ENCODE measurements at places on chromosomes 4 and X. TPM values are rescaled to one million over a fixed set of nuclear protein-coding genes. Genes with fewer than 3 reads are reported as not detected.

DNA sequence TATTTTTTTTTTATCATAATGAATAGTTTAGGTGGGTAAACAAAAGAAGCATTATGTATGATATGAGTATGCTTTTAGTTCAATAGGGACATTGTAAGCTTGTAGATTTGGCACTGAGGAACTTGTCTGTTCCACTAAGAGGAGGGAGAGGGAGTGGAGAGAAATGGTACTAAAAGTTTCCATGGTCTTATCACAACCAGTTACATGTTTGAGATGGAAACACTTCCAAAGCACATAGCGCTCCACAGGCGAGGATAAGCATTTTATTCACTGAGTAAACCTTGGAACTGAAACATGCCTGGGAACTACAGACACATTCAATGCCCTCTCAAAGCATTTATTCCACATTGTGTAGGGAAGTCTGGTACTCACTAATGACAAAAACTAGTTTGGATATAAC, 15.5 kb downstream of the MYOZ2 start:
- H3K36me3 ChIP-seq: no peaks in the 10 kb centered on the region
- H3K4me1 ChIP-seq: no peaks in the 10 kb centered on the region

DNA sequence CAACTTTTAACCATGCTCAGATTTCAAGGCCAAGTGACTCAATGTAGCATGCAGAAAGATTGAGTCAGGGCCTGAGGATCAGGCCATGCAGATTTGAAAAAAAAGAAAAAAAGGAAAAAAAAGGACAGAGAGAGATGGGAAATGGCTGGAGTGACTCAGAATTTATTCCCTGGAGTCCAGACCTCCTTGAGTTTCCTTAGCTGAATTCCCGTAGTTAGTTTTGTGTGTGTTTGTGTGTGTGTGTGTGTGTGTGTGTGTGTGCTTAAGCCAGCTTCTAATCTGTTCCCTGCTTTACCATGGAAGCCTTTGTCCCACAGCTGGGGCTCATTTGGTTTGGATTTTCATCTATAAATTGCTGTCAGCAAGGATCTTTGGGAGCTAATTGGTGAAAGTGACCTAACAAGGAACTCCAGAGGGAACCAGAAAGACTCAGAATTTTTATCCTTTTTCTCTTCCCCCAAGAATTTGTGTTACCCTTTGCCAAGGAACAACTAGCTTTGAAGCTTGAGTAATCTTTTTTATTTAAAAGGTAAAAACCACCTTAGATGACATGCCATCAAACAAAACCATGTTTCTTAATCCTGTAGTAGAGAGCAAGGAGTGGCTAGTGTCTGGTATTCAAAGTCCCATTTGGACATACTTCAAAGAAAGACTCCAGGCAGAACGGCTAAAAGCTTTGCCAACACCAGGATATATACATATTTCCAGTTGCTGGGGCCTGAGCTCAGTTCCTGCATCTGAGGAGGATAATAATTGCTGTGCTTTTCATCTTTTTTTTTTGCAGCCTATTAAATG, 109.0 kb upstream of the DDIT4L start:
- H3K4me1 ChIP-seq: no peaks in the 10 kb centered on the region
- H3K27ac ChIP-seq: no peak overlapping the region
- DNase-seq: no peak

MGARP gene
- total RNA-seq: not detected

PDE6B gene
- total RNA-seq: not detected

DNA sequence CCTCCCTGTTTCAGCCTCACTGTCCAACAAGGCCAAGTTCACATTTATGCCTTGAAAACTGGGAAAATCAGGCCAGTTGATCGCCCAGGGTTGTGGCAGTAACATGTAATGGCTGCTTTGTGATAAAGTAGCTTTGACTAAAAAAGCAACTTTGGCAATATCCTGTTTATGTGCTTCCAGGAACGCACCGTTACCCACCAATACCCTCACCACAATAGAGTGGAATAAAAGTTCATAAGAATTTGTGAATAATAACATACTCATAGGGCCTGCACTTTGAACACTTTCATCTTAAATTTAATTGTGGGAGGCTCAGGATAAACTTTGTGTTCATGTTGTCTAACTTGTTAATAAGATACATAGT, 80.7 kb upstream of the MAML3 start:
- no peaks in the 10 kb centered on the region for H3K27me3 ChIP-seq
- H3K4me3 ChIP-seq: no peak overlapping the region
- no peaks in the 10 kb centered on the region for H3K36me3 ChIP-seq
- DNase-seq: no peak
- peaks cover 13% of the 10 kb centered on the region for H3K4me1 ChIP-seq

- DNase-seq: no peak
- H3K4me3 ChIP-seq: peak overlapping the region; percentile 97
- H3K27ac ChIP-seq: peak overlapping the region; percentile 94
- H3K36me3 ChIP-seq: peaks cover 50% of the 10 kb centered on the region
- H3K4me1 ChIP-seq: peaks cover 16% of the 10 kb centered on the region
Measured at GRCh38 chrX:48910926-48911411, 477 bp downstream of the SLC35A2 start.

ARHGAP10 gene
- 6.1 TPM for total RNA-seq

DNA sequence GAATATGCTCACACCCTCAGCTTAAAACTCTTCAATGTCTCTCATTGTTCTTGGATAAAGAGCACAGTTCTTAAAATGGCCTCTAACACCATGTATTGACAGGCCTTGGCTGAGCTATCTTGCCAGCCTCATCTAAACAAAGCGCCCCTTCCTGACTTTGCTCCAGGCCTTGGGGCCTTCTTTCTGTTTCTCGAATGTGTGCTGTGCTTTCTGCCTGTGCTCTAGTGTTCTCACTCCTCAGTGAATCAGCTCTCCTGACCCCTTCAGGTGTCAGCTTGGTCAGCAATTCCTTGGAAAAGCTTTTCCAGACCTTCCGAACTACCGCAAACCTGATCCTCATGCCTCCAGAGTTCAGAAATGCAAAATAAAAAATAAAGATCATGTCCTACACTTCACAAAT, 346.3 kb upstream of the FSTL5 start:
- H3K4me3 ChIP-seq: no peak overlapping the region
- no peak for DNase-seq
- H3K36me3 ChIP-seq: no peaks in the 10 kb centered on the region
- no peaks in the 10 kb centered on the region for H3K27me3 ChIP-seq
- no peak overlapping the region for H3K27ac ChIP-seq
